ENCODE measurements at places on chromosomes 6 and 20.
A peak's percentile ranks its signal among the peaks of the same experiment; 100 is the strongest.

DNA sequence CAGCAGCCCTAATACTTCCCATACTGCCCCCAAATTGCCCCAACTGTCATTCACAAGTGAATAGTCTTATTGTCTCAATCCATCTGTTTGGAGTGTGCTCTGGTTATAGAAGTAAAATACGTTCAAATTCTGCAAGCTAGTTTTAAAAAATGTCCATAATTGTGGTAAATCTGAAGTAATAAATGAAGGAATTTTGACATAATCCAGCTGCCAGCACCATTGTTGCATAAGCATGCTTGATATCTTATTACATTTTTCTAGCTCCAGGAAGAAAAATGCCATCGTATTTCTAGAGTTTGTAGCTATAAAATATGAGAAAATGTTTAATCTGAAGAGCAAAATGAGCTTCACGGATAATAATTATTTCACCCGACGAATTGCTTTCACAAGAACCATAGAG is 664.7 kb downstream of the RFPL4B start:
- DNase-seq, result peak; percentile 32

DNA sequence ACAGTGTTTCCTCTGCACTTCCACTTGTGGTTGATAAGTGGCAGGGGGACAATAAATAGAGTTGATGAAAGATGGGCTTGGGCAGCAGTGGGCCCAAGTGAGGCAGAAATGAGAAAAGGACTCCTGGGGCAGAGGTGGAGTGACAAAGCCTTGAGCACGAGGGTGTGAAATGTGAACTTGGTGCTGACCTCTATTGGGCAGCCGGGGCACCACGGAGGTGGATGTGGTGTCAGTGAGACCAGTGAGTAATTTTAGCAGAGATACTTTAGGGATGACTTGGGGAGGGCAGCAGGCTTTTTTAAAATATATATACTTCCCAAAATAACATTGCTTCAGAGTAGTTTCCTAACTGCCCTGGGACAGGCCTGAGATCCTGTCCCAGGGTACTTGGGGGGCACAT is 30.6 kb upstream of the MYLK2 start:
- DNase-seq, result no peak

GRCh38 chr20:13363473-13363872 is 142.4 kb downstream of the ISM1 start:
- no peak for DNase-seq

DNA sequence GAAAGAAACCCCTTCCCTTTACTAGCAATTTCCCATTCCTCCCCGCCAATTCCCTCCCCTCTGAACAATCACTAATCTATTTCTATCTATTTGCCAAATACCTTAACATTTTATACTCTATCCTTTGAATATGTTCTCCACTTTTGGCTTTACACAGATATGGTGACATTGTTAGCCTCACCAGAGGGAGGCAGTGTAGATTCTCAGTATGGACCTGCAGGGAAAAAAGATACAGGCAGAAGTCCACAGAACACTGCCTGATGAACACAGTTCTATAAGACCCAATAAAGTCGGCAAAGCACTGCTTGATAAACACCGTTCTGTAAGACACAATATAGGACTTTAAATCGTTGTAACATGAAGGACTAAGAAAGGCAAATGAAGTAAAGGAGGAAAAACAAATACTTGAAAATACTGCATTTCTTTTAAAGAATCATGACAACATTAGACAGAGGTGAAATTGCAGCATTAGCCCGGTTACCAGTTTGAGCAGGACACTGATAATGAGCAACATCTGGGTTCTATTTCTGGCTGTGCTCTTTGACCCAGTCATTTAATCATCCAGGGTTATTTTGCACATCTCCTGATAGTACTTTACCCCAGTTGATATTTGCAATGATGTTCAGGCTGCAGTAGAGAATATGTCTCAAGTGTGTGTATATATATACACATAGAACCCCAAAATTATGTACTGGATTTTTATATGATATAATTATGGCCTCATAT is 296.8 kb downstream of the UTRN start:
- peak; percentile 71 for DNase-seq

DNA sequence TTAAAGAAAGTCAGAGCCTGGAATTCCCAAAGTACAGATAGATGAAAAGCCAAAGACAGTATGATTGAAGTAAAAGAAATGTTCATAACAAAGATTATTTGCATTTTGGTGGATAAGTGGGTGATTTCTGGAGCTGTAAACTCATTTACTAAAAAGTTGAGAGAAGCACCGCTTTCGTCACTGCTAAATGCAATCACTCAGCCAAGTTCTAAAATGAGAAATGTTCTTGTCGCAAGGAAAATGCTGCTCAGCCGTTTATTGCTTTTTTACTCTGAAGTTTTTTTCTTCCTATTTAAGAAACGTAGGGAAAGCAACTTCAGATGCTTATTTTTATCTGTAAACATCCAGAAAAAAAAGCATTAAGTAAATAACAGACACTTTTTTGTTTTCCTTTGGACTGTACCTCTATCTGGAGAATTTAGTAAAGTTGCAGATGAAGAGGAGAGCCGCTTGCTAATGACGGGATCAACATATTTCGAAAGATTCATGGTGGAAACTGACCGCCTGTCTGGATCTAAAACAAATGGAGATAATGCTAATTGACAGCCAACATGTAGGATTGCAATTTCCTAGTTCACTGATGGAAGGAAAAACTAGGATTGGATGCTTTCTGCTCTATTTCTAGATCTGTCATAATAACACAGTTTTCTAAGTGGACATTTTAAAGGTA is 93.8 kb upstream of the BCLAF1 start:
- no peak for DNase-seq

DNA sequence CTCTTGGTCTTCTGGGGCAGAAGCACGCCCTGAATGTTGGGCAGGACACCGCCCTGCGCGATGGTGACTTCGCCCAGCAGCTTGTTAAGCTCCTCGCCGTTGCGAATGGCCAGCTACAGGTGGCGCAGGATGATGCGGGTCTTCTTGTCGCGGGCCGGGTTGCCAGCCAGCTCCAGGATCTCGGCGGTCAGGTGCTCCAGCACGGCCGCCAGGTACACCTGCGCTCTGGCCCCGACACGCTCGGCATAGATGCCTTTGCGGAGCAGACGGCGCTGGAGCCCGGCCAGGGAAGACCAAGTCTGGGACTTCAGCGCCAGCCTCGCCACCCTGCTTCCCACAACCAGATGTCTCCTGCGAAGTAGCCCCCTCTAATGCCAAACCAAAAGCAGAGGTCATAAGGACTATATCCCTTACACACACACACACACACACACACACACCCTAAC is 8.0 kb upstream of the SLC17A3 start:
- DNase-seq, result peak; percentile 3

DNA sequence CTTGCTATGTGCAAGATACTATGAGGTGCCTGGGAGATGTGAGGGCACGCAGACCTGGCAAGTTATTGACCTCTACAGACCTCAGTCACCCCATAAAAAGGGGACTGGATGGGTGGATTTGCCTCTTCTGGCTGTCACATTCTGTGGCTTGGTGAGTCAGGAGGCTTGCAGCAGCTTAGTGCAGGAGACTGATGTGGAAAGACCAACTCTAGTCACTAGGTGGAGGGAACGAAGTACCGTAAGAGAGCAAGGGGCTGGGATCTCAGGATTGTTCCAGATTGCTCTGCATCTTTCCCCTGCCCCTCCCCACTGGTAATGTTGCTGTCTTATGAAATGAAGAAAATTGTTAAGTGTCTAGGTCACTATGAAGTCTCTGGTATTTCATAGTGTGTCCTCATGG is 3.3 kb downstream of the MAPRE1 start:
- peak; percentile 16 for DNase-seq

DNA sequence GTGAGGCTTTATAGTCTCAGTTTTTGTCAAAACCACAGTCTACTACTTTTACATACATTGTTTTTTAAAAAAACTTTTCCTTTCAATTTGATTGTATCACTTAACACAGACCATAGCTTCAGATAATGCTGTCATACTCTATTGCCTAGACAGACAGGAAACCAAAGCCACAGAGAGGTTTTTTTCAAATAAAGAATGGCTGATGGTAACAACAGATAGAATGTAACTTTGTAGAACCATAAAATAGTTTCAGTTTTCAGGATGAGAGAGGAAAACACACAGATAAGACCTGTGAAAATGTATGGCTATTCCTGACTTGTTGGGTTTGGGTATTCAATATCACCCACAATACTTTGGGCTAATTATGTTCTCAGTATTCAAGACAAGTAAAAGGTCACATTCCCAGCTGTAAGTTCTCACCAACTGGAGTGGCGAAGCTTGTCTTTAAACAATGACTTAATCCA is 94.0 kb downstream of the ADGRG6 start:
- peak; percentile 27 for DNase-seq

- DNase-seq, result peak; percentile 89
These were observed 154.8 kb upstream of the SLC35B3 start for GRCh38 chr6:8589941-8590729.

DNA sequence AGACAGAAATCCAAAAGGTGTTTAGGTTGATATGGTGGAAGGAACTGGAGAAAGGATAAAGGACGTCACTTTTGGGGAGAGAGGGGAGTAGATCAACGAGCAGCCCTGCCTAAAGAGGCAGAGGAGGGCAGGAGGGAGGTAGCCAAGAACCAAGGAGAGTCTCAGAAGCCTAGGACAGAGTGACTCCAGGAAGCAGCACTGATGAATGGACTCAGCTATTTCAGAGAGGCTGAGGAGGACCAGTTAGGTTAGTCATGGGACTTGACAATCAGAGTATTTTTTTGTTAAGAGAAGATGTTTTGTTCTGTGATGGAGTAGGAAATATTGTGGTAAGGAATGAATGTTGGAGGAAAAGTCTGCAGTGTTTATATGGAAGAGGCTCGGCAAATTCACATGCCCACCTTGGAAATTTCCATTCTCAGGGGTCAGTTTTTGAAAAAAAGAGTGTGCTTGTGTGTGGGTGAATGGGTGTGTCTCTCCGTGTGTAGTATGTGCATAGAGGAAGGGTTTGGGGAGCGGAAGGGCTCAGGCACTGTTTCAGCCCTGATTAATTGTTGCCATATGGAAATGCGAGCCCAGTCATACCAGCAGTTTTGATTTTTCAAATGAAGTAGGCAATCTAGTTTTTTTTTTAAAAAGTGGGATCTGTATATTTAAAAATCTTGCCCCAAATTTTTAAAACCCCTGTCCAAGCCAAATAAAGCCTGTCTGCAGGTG is 303.6 kb downstream of the SAMD5 start:
- no peak for DNase-seq

DNA sequence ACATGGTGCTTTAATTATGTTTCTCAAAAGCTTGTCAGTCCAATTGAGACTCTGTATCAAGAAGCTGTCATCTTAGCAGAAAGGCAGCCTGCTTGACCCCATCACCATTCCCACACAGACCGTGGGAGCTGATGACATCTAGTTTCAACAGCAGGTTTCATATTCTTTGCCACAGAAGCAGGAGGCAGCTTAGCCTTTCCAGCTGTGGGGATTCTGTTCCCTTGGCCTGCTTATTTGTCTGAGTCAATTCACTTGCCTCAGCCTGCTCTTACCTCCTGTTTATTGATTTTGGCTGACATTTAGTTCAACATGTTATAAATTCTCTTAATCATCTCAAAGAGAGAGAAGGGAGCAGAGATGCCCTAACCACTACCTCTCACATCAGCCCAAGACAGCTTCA is 527.7 kb downstream of the ADGRB3 start:
- no peak for DNase-seq

GRCh38 chr6:41557335-41557734 is 11.2 kb downstream of the FOXP4 start:
- no peak for DNase-seq

DNA sequence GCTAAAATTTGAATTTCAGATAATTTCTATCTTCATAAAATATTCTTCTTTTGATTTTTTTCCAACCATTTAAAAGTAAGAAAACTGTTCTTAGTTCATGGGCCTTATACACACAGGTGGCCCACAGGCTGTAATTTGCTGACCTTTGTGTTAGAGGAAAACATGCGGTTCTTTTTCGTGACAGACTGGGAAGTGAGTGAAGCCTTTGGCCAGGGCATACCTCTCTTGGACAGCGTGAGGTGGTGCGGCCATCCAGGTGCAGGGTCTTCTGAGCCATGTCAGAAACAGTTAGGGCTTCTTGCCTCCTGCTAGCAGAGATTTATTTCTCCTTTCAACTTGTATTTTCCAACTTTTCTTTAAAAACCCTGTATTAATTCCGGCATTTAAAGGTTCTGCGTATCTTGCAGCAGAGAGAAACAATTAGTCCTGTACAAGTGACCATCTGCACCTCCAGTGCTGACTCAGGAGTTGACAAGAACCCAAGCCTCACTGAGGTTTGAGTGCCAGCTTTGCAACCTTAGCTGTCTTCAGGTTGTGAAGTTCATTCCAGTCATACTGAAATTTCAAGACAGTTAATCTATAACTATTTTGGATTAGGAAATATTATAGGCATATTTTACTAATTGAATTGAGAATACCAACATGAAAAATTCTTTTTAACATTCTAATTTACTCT is 177.8 kb downstream of the LY86 start:
- no peak for DNase-seq

DNA sequence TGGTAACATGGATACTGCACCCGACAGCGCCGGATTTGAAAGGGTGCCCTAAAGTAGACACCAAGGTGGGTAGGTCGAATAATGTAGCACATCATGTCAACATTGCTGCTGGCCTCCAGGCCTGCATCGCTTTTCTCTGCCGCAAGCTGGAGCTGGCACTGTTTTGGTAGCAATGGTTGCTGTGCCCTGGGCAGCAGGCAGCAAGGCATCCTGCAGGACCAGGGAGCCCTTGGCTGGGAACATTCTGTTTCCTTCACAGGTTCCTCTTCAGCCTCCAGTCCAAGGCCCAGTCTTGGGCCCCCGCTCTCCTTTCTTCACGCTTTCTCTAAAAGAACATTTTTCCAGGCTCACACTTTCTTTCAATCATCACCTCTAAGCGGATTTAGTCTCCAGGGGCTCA is 365.8 kb upstream of the JARID2 start:
- DNase-seq, result no peak

DNA sequence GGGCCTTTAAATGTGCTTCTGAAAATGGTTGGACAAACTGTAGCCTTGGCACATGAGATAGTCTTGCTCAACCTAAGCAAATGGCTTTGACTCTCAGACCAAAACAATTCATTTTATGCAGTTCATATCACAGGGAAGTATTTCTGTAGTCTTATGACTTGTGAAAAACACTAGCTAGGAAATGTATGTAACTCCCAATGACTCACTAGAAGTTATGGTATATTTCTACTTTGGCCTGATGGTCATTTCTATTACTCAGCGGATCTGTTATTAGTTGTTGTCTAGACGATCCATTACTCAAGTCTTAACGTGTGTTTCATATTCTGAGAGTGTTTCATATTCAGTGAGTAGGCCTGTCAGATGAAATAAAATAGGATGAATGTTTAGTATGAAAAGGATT is 1333.5 kb downstream of the KHDRBS2 start:
- no peak for DNase-seq

GRCh38 chr20:38084425-38084951 is 50.9 kb downstream of the RPRD1B start:
- no peak for DNase-seq

GRCh38 chr6:124226396-124226795 is 422.7 kb downstream of the NKAIN2 start:
- DNase-seq, result no peak

Data from A673 (cell line).